Stimulated activated CD8-positive, alpha-beta memory T cell treated with anti-CD3 and anti-CD28 coated beads, Interleukin-2, amount 100 ng/mL, for 1 hour (primary cell): ENCODE measurements at places on chromosomes 5 and 9.

GRCh38 chr5:151434570-151435237 is 12.7 kb upstream of the SLC36A1 start:
- DNase-seq = no peak

GRCh38 chr5:132298298-132299212 is 4.4 kb downstream of the SLC22A4 start:
- DNase-seq = no peak

DNA sequence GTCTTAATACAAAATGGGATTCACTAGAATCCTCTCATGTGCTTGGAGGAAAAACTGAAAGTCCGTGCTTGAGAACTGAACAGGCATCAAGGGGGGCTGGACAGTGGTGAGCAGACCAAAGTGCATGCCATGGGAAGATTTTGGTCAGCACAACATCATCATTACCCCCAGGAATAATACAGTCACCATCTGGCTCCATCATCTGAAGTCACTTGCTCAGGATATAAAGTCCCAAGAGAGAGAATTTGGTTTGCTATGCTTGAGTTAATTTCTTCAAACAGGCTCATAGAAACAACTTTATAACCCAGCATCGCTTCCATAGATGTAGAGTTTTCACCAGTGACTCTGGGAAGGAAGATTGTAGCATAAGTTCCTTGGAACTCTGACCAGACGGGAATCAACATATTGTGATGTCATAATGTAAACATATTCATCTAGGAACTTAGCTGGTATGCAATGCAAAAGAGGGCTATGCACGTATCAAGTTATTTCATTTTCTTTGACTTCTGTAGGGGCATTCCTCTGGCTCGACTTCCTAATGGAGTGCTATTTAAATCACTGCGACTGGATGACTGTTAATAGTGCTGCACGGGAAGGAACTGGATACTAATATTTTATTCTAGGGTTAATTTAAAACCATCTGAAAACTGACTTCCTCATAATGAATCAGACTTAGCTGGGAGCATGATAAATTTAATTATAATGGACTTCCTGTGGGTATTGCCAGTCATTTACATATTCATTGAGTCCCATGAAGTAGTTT is 145.2 kb downstream of the MTRR start:
- no peak for DNase-seq

- no peak for DNase-seq
These were observed 6.0 kb upstream of the PLAC8L1 start for GRCh38 chr5:146111409-146111808.

- DNase-seq = no peak
These were observed 63.3 kb downstream of the CWC27 start for GRCh38 chr5:64831996-64832395.

DNA sequence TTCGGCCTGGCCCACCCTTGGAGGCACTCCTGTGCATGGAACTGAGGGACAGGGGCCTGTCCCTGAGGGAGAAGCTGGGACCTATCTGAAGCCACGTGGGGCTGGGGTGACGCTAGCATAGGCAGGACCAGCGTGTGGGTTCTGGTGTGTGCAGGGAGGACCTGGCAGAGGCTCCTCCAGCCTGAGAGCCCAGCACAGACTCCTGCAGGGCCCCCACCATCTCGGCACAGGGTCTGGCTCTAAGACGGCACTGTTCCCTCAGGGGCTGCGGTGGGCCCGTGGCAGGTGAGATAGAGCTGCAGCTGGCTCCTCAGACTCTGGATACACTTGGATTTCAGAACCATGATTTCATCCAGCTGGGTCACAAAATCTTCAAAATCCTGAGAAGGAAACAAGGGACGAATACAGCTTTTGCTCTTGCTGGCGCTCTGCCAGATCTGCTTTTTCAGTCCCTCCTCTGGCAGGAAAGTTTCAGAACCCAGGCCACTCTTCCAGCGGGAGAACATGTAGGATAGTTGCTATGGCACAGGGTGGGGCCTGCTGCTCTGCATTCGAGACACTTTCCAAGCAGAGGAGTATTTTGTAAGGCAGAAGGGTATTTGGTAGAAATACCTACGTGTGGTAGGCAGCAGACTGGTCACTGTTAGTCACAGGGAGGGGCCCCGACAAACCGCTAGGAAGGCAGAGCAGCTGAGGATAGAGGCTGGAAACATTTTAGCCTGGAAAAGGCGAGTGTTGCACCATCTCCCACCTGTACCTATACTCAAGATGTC is 74.7 kb downstream of the KIF24 start:
- no peak for DNase-seq

GRCh38 chr5:41728281-41728680 is 141.9 kb downstream of the OXCT1 start:
- no peak for DNase-seq

- DNase-seq = no peak
These were observed 18.3 kb downstream of the CDK5RAP2 start for GRCh38 chr9:120561709-120562108.

- DNase-seq = no peak
These were observed 41.4 kb downstream of the CCDC180 start for GRCh38 chr9:97348871-97349270.
